ENCODE measurements at places on chromosomes 6 and 20.

- DNase-seq, result no peak
Measured at GRCh38 chr6:78192057-78192456, 539.2 kb downstream of the MEI4 start.

GRCh38 chr6:124479991-124480430 is 482.2 kb upstream of the RNF217 start:
- no peak for DNase-seq

- no peak for DNase-seq
Measured at GRCh38 chr20:60009826-60010616, 51.8 kb downstream of the CDH26 start.

GRCh38 chr6:65280060-65280459 is 427.0 kb downstream of the EYS start:
- no peak for DNase-seq

DNA sequence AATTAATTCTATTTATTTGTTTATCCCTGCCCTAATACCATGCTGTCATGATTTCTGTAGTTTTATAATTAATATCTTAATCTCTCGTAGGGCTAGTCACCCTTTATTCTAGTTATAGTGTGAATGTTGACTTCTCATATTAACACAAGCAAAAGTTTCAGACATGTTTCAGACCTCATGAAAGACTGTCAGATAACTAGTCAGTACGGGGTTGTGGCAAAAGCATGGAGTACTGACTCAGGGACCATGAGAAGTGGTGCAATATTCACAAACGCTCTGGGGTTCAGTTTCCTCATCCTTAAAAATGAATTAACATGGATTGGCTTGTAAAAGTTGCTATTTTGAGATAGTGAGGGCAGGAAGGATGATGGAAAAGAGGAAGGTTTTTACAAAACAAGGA is 148.9 kb downstream of the TMEM200A start:
- no peak for DNase-seq

- DNase-seq, result no peak
Measured at GRCh38 chr6:41643899-41644269, 5.6 kb downstream of the MDFI start.

- DNase-seq, result no peak
Measured at GRCh38 chr20:3847429-3847940, 851 bp downstream of the MAVS start.

DNA sequence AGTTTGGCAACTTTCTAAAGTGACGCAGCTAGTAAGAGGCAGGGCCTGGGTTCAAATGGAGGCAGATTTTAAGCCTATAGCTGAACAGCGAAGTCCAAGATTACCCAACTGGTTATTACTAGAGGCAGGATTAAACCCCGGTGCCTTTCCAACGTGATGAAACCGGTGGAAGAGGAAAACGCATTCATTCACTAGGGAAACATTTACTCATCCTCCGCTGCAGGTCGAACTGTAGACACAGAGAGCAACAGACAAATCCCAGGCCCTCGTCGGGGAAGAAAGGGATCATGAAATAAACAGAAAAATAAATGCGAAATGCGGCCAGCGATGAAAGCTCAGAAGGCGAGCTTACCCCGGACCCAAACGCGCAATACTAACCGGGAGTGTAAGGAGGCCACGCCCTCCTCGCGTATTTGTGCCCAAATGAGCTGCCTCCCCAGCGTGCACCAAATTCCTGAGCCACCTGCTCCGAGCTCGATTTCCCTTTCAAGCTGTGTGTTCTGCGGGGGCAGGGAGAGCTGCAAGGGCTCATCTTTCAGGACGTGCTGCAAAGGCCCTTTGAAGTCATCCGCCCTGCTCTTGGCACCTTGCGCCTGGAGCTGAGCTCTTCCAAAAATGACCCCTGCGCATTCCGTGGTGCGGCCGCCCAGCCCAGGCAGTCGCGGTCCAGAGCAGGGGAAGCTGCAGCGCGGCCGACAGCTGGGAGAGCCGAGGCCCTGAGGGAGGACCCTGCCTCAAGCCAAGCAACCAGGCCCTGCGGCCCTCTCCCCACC is 46.9 kb downstream of the PDYN start:
- DNase-seq, result peak; percentile 85

DNA sequence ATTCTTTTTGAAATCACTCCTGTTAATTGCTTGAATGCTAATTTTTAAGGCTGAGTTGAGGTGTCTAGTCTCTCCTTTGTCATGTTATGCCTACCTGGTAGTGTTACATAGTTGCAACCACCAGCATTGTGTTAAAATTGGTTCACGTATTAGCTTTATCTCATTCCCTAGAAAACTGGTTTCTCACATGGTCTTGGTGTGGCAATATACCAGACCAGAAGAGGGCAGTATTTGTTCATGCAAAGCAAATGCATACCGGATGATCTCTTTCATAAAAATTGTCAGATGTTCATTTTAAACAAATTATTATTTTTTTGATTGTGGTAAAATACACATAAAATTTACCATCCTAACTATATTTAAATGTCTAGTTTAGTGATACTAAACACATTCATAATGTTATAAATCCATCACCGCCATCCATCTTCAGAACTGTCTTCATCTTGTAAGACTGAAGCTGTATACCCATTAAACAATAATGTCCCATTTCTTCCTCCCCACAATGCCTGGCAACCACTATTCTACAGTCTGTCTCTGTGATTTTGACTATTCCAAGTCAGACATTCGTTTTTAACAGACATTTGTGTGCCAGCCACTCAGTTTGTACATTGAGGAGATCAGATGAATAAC is 92.8 kb downstream of the ATRN start:
- no peak for DNase-seq

- no peak for DNase-seq
Measured at GRCh38 chr6:72939004-72939403, 286.3 kb downstream of the KHDC1L start.

DNA sequence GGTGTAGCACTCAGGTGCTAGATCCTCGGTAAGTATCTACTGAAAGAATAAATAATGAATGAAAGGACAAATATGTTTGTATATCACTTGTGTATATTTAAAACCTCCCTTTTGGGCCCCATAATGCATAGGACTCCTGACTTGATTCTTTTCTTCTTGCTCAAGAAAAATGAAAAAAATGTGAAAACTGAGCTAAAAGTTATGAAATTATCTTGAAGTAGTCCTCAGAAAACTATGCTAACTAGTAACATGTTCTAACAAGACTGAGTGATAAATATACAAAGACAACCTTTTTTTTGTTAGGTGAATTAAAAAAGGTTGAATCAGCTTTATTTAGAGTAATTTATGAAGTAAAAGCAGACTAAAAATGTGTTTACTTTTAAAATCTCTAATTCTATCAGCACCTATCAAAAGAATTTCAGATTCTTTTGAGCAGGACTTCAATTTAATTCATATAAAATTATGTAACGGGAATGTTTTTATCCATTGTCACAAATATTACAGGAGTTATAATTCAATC is 247.8 kb upstream of the JAG1 start:
- no peak for DNase-seq

GRCh38 chr6:55820696-55821095 is 54.7 kb downstream of the BMP5 start:
- DNase-seq, result no peak

- DNase-seq, result no peak
Measured at GRCh38 chr6:101462576-101462975, 69.1 kb downstream of the GRIK2 start.

DNA sequence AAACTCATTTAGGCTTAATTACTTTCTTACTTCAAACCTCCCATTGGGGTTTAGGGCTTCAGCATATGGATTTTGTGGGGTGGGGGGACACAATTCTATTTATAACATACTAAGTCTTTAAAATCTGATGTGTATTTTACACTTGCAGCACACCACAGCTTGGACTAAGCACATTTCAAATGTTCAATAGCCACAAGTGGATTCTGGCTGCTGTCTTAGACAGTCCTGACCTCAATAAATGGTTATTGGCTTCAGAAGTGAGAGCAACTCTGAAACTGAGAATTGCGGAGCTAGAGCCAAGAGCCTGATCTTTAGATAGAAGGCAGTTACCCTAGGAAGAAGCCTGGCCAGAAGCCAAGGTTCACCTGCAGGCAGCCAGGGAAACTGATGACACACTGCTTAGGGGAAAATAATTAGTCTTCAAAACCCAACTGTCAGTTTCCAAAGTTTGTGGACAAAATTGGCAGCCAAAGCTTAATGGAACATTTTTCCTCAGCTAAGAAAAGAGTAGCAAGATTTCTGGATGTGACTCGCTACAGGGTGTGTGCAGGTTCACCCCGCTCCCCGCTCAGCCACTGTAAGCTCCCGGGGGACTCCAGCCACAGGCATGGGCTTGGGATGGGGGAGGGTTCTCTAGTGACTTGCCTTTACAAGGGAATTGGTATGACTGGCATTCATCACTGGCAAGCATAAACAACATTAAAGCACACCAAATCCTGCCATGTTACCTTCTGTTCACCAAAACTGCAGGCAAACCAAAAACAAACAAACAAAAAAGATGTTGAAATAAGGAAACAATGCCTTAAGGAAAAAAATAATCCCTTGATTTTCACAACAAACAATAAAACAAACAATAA is 219.8 kb downstream of the TFAP2A start:
- no peak for DNase-seq
